ENCODE measurements at places on chromosomes 12 and 14.
A peak's percentile ranks its signal among the peaks of the same experiment; 100 is the strongest.

DNA sequence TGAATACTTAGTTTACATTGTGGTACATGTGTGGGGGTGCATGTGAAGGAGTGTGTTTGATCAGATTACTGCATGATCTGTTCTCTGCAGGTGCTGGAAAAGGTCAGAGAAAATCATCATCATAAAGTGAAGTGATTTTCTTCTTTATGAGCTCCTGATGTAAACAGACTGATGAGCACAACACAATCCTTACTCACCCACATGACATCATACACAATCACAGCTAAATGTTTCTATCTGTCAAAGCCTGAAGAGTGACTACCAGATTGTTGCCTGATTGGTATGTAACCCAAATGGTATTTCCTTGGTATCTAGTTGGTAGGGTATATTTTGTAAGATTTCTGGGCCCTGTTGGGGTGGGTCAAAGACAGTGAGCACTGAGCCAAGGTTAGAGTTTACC is 270.8 kb downstream of the FOXG1 start:
- no peak for DNase-seq

GRCh38 chr14:75513911-75514672 is 8.2 kb upstream of the BATF start:
- DNase-seq: no peak

GRCh38 chr12:78275886-78276285 is 445.2 kb downstream of the NAV3 start:
- DNase-seq: no peak

DNA sequence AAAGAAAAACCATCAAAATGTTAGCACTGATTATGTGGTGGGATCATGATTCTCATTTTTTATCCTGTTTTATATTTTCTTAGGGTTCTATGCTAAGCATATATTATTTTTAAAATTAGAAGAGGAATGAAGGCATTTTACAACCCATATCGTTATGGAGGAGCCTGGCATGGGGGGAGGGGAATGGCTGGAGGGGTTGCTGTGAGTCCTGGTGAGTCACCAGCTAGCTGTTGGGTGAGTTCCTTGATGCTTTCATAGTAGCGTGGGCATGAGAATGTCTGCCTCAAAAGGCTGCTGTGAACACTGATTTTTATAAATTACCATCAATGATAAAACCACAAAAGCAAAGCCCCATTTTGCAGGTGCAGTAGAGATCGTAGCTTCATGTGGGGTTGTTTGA is 46.9 kb downstream of the C14orf132 start:
- DNase-seq: peak; percentile 28

GRCh38 chr14:106055289-106055688 is 528.9 kb downstream of the TMEM121 start:
- no peak for DNase-seq

DNA sequence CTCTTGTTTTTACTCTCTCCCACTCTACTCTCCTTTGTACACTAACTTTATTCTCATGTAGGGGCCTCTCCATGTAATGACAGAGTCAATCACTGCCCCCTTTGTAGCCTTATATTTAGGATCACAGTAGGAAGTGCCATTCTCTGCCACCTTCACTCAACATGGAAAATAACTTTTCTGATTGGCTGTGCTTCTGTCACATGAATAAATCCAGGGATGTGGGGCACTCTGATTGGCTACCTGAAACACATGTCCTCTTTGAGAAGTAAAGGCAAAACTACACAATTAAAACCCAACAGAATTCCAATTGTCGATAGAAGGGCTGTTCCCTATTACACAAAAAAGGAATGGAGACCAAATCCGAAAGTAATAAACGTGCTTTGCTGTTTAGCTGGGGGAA is at the start of gene RNASE9:
TSS of gene RNASE9 (minus strand) at position 87 of the 400 bp plus-strand sequence.
- no peak for DNase-seq

DNA sequence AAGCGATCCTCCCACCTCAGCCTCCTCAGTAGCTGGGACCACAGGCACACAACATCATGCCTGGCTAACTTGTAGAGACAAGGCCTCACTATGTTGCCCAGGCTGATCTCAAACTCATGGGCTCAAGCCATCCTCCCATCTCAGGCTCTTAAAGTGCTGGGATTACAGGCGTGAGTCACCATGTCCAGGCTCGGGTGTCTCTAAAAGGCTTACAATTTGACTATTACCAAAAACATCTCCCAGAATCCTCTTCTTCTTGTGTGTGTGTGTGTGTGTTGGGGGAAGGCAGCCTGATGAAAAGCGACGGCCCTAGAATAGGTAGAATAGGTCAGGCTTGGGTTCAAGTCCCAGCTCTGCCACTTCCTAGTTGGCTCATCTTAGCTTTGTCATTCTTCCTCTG is 16.8 kb downstream of the MSI1 start:
- DNase-seq: no peak

GRCh38 chr12:88334271-88334670 is 192.2 kb downstream of the TMTC3 start:
- no peak for DNase-seq

- no peak for DNase-seq
Observed at GRCh38 chr12:105569886-105570285, 239.4 kb downstream of the C12orf75 start.

- no peak for DNase-seq
Observed at GRCh38 chr12:2364631-2365051, 311.9 kb downstream of the CACNA1C start.

DNA sequence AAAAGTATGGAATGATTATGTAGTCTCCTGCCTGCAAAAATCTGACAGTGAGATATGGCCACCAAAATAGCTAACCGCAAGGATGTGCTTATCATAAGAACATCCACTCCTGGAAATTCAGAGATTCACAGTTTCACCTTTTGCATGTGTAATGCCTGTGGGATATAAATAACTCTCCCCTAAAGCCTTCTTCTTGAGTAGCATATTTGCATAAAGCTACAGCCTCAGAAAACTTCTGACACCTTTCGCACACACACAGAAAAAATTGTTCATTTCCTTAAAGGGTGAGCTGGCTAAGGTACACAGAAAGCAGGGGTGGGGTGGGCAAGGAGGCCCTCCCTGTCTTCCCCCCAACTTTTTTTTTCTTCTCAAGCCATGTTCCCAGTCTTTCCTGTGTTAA is 3.1 kb upstream of the IGF1 start:
- no peak for DNase-seq

DNA sequence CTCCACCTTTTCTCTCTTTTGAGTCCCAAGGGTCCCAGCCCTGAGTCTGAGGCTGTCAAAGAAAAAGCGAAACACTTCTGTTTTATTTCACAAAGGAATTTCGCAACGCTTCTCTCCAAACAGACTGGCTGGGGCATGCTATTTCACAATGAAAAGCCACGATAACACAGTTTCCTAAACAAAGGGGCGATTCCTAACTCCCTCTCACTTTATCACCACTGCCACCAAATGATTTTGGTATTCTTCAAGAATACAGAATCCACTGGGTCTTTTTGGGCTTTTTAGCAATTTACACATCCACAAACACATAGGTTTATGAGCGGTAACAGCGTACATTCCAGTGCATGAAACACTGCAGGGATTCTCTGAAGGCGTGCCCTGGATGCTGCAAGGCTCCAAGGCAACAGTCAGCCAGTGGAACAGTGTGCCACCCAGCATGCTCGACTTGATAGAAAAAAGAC is 161.2 kb downstream of the DAD1 start:
- DNase-seq: no peak

GRCh38 chr12:19048943-19049342 is 80.6 kb upstream of the PLEKHA5 start:
- no peak for DNase-seq

- DNase-seq: no peak
Observed at GRCh38 chr14:69547701-69548348, 26.8 kb downstream of the CCDC177 start.

- peak; percentile 79 for DNase-seq
Observed at GRCh38 chr12:53046655-53047220, 3.1 kb upstream of the TNS2 start.

DNA sequence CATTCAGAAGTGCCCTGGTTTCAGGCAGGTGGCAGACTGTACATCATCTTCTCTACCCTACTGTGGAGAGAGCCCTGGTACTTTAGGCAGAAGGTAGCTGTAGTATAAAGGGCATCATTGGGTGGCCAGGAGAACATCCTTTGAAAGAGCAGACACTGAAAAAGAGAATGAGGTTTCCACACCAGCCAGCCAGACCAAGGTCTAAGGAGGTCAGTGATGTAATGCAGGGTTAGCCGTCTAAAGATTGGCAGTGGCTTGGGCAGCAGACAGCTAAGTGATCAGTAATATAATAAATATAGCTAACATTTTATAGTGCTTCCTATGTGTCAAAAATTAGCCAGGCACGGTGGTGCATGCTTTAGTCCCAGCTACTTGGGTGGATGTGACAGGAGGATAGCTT is 12.0 kb downstream of the ZBTB25 start:
- DNase-seq: no peak

DNA sequence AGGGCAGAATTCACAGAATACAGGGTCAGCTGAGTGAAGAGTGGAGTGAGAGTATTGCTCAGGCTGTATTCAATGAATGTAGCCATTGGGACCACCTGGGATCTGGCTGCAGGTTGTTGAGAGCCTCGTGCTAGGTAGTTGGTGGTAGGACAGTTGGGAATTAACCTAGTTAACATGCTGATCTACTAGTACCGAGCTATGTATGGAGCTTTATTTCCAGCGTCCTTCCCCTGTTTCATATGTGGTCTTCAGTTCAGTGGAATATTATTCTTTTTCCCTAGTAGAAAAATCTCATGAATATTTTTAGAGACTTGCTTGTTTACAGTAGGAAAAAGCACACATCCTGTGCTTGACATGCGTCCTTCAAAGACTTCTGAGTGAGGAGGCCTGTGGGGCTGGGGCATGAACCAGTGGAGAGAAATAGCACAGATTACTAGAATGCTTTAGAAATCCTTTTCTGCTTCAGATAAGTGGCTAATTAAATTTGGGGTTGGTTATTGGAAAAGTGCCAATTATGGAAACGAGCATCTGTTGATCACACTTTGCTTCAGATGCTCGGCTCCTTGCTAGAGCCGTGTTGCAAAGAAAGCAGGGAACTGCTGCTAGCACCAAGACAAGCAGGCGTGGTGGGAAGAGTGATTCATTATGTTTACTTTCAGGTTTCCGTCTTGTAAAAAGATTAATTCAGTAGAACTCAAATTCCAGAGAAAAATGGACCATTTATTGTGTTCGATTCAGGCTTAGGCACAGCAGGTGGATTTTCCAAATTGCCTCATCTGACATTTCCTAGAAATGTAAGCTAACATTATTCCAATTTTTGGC is 53.6 kb downstream of the ARF6 start:
- DNase-seq: no peak

Measured in nucleus accumbens (tissue), 56 donors.